ENCODE measurements at places on chromosomes 13 and 19.

GRCh38 chr13:48561466-48562235 is 28.8 kb upstream of the RCBTB2 start:
- DNase-seq, result no peak

- DNase-seq, result peak; percentile 48
Measured at GRCh38 chr19:18457483-18458331, 19.8 kb upstream of the ISYNA1 start.

GRCh38 chr13:40798380-40798779 is 9.0 kb downstream of the SLC25A15 start:
- DNase-seq, result no peak

DNA sequence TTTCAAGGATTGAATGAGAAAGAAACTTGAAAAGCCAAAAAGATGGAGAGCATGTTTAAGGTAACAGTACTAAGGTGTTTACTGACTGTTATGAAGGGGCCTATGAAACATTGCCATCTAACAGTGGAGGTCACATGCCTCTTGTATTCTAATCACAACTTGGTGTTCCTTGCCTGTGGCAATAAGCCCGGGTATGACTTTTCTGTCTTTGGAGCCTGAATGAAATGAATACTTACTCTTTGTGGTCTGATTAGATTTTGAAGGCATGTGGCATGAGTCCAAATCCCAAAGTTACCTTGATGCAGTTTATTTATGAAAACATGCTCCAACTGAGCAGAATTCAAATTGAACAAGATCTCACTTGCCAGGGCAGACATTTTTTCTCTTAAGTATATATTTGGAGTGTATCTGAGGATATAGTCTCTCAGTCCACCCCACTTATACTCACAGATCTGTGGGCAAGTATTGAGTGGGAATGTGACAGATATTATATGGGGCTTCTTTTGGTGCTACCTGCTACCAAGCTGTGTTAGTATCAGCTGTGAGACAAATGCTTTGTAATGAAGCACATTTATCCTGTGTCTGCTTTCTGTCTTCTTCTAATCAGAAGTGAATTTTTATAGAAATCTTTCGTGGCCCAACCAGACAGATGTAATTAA is 67.5 kb downstream of the B3GLCT start:
- DNase-seq, result no peak

GRCh38 chr13:93922063-93922855 is 557.2 kb downstream of the DCT start:
- DNase-seq, result peak; percentile 91

- DNase-seq, result no peak
Measured at GRCh38 chr19:54660306-54660705, 2.5 kb upstream of the LILRB4 start.

DNA sequence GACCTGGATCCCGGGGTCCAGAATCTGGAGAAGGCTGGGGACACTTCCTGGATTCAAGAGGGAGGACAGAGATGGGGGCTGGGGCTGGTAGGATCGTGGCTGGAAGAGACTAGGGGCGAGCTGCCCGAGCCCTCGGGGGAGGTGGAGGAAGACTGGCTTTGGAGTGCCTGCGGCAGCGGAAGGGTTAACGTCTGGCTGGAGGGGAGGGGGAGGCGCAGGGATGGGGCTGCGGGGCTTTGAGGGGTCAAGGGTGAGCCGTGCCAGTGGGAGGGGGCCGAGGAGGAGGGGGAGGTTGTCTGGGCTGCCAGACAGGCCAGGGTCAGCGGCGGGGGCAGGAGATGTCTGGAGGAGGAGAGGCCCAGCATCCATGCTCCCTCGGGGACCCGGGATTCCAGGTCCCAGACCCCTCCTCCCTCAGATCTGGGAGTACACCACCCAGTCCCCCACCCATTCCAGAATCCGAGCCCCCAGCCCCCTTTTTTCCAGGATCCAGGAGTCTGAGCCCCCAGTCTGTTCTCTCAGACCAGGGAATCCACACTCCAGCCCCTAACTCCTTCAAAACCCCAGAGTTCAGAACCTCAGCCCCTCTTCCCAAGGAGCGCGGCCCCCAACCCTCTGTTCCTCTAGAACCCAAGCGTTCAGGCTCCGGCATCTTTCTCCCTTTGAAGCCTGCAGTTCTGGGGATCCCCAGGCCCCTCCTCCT is 3.2 kb upstream of the SPACA6 start:
- DNase-seq, result peak; percentile 63

DNA sequence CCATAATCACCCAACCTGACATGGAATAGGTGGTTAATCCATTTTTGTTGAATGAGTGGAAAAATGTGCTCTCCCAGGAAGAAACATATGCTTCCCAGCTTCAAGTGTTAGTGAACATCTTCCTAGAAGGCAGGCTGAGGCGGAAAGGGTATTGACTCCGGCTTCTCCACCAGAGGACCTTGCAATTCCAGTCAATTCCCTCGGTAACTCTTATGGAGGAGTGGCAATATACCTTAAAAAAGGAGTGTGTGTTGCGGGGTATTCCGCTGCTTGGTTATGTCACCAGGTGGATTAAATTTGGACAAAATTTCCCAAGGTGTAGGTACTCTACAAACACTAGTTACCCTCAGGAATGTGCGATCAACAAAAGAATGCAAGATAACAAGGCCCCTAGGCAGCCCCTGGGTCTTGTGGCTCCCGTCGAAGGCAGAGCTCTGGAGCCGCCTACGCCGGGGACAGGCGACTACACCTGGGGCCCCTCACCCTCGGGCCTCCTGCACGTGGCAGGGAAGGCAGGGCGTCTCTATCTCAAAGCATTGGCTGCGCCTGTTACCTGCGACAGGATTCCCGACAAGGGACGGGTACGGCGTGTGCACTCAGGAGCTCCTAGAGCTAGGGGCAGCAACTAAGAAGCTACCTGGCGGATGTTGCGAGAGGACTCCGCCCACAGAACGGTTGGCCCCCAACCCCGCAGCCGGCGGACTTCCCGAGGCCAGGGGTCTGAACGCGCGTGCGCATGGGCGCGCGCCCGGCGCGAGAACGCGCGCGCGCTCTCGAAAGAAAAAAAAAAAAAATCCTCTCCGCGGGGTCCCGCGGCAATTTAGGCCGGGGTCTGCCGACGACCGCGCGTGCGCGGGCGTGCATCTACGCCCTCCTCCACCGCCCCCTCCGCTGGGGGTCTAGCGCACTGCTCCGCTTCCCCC is at the start of gene WDR87:
Gene WDR87 (minus strand): TSS at position 649 of the 923 bp plus-strand sequence. CDS start 8,355 bp downstream, outside the sequence.
- DNase-seq, result peak; percentile 95
